Posterior cingulate gyrus (tissue), 11 donors: ENCODE measurements at places on chromosomes 7 and 10.

DNA sequence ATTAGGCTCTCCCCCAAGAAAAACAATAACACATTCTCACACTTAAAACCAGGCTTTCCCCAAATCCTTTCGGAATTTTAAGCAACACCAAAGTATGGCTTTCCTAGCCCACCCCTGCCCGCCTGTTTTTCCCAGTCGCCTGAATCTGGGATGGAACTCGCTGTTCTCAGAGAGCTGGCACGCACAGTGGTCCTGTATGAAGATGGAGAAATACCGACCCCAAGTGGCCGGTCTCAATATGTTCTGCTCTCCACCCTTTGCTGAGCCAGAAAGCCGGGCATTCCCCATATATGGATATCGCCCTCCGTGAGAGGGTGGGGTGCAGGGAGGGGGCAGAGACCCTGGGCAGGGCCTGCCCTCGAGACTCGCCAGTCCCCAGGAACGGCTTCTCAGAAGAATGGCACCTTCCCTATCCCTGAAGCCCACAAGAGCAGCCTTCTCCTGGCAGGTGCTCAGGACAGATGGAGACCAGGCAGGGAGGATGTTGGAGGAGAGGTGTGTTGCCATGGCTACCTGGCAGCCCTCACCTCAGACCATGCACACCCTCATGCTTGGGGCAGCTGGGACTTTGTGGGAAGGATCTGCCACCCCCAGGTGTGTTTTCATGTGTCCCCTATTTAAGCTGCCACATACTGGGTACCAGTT, 3.4 kb downstream of the TACR2 start:
- DNase-seq = peak; percentile 91

DNA sequence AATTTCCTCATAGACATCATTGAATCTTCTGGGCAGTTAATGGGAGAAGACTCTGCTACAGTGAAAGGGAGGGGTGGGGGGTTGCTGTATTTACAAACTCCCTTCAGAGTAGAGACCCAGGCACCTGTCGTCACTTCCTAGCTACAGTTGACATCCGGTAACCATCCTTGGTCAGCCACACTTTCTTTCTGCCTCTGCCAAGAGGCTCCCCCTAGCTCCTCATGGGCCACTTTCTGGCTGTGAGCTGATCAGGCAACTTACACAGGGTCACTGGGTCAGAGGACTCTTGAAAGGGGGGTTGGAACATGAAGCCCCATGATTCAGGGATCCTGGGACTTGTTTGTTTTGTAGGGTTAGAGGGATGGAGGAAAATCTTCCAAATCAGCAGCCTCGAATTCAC, 1.2 kb downstream of the TECPR1 start:
- no peak for DNase-seq

- DNase-seq = no peak
Measured at GRCh38 chr7:93015101-93015778, 102.5 kb downstream of the SAMD9 start.

- DNase-seq = no peak
Measured at GRCh38 chr7:26860361-26860760, 4.0 kb downstream of the SKAP2 start.

DNA sequence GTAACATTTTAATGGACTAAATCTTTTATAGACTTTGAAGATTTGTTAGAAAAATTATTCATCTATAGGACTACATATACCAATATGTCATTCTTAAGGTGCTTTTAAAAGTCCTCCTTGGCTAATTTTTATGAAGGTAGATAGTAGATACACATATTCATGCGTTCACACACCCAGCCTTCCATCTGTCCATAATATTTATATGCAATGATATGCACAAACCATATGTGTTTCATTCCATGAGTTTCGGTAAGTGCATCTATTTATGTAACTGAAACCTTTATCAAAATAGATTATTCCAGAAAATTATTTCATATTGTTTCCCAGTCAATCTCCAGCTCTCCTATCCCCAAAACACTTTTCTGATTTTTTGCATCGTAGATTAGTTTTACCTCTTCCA, 101.7 kb downstream of the ANLN start:
- no peak for DNase-seq

DNA sequence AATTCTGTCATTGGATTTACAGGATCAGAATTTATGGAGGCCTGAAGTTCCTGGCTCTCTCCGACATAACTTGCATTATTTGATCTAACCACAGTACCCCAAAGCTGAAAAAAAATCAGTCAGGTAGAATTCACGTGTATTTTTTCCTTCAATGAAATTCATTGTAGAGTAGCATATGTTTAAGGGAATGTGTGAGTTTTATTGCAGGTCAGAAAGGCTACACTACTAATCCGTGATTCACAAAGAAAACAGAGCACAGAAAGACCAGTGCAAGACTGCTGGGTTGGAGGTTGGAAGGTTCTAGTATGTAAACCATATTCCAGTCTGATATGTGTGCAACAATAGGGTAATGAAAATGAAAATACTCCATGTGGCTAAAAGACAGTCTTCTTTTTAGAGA, 247.0 kb upstream of the FERD3L start:
- no peak for DNase-seq

DNA sequence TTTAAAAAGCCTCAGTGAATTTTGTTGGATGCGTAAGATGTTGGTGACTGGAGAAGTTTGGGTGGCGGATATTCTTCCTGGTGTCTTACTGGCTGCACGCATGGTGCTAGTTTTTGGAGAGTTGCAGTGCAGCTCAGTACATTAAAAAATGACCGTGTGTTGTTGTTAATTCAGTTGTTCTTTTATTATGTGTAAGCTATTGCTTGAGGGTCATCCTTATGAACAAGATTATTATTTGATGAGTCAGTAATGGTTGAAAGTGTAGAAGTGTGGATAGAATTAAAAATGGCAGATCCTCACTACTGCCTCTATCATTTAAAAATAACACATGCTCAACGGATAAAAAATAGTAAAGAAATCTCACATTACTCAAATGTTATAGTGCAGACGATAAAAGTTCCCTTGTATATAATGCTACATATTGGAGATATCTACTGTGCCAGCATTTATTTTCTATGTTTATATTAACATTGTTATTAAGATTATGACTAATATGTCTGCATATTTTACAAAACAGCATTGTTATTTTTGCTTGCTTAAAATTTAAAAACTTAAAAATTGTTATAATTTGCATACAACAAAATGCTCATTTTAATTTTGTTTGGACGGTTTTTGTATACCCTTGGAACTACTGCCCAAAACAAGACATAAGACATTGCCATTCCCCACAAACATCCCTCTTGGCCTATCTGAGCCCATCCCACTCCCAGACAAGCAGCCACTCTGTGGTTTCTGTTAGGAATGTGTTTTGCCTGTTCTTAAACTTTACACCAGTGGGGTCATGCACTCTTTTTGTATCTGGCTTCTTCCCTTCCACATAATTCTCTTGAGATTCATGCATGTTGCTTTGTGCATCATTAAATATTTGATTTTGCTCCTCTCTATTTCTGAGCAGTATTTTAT, 142.0 kb downstream of the DOCK1 start:
- DNase-seq = no peak

GRCh38 chr7:101995121-101995520, 177.7 kb downstream of the CUX1 start:
- no peak for DNase-seq

DNA sequence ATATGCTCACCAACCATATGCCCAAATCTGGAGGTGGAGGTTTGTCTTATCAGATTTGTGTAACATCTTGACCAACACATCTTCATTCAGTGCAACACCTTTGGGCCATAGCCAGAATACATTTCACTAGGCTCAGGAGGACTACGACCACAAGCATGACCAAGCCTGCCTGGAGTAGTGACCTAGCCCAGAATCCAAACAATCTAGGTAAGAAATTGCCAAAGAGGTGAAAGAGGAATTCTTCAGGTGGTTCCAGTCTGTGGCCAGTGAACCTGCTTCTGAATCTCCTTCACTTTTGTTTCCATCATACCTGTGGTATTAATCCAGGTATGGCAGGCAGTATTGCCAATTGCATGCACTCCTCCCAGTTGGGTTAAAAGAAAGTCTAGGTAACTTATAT, 112.8 kb upstream of the RAB18 start:
- DNase-seq = no peak

DNA sequence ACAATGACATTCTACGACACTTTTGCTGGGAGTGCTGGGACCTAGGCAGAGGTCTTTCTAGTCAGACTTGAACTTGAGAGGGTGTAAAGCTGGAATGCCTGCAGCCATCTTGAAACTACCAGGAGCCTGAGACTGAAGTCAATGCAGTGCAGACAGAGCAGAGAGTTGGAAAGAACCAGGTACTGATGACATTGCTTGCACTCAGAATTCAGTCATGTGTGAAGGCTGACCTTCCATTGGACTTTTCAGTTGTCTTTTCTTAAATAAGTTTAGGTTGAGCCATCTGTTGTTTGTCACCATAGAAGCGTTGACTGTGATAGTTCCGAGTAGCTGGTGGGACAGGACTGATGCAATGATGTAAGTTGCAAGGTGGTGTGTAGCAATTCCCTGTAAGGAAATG, 3.1 kb upstream of the PLPP4 start:
- DNase-seq = no peak

- no peak for DNase-seq
Measured at GRCh38 chr7:118153551-118154177, 30.3 kb upstream of the LSM8 start.

DNA sequence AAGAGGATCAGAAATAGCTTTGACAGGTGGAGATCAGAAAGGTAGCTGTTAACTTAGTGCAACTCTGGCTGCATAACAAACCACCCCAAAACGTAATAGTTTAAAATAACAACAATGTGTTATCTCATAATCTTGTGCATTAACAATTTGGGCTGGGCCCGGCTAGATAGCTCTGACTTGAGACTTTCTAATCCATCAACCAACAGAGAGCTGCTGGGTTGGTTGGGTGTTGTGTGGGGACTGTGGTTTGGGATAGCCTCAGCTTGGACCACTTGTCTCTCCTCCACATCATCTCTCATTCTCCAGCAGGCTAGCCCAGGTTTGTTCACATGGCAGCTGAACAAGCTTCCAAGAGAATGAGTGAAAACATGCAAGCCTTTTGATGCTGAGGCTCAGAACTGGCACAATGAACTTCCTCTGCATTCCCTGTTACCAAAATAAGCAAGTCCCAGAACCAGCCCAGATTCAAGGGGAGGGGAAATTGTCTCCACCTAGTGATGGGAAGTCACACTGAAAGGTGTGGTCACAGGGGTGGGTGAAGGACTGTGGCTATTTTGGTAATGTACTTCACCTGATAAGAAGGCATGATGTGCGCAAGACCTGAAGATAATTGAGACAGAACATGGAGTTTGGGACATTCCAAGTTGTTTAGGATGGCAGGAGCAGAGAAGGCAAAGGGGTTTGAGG, 20.4 kb upstream of the ASAH2 start:
- no peak for DNase-seq

GRCh38 chr10:71679425-71679824, 40.2 kb downstream of the C10orf105 start:
- DNase-seq = no peak

DNA sequence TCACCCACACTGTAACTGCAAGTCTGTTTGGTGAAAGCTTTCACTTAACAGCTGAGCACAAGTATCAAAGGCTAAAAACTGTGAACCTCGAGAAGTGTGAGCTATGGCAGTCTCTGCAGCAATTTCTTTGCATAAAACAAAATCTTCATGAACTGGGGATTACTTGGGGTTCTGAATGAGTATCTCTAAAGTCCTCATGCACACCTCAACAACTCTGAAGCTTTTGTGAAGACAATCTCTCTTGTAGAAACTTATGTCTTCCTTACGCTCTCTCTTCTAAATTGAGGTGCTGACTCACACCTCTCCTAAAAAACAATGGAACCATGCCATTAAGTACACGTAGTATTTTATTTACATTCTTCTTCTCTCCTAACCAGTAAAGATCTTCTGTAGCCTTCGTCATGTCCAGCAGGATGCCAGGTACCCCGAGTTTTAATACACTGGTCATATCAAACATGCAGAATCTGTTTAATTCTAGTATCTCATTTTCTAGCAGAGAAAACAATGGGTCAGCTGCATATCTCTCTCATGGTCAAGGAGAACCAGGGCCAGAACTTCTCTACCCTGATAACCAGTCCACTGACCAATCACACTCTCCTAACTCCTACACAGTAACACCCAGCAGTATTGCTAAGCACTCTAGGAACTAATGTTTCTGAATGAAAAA, 76.9 kb downstream of the UBE2H start:
- no peak for DNase-seq

DNA sequence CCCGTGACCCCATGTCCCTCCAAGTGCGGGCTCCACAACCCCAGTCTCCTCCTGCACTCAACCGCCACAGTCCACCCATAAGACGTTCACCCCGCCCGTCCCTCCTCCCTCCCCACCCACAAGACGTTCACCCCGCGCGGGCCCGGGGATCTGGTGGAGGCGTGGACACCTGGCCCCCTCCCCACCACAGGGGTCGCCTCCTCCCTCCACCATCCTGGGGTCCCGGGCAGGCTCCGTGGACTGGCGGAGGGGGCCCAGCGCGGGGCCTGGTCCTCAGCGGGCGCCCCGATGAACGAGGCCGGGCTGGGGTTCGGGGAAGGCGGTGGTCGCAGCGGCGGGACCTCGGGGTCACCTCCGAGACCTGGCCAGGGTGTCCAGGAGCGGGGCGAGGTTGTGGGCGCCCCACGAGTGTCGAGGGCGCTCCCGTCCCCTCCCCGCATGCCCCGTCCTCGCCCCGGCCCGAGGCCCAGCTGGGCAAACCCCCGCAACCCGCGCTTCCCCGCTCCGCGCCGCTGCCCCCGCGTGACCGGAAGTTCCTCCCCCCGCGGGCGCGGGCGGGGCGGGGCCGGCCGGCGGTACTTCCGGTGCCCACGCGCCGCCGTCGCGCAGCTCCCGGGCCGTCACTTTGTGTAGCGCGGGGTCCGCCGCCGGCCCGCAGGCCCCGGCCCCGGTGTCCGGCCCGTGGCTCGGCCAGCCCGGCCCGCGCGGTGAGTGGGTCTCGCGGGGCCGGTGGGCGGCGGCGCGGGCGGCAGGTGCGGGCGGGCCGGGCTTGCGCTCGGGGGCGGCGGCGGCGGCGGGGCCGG, at the start of gene ZNF316:
ZNF316 (plus strand) TSS at position 578 of the 803 bp plus-strand sequence. CDS start 5,092 bp downstream, outside the sequence.
- peak; percentile 64 for DNase-seq

GRCh38 chr10:25842146-25842545, 91.9 kb upstream of the MYO3A start:
- no peak for DNase-seq

- no peak for DNase-seq
Measured at GRCh38 chr7:30348083-30348560, 63.7 kb downstream of the ZNRF2 start.

- no peak for DNase-seq
Measured at GRCh38 chr7:4074407-4074806, 607.7 kb upstream of the FOXK1 start.

GRCh38 chr10:15518250-15518649, 147.2 kb upstream of the FAM171A1 start:
- no peak for DNase-seq

GRCh38 chr10:112232670-112233069, 49.1 kb upstream of the GPAM start:
- DNase-seq = no peak

GRCh38 chr10:7493996-7494395, 83.2 kb upstream of the SFMBT2 start:
- no peak for DNase-seq
